ENCODE measurements at places on chromosomes 6 and 20.

DNA sequence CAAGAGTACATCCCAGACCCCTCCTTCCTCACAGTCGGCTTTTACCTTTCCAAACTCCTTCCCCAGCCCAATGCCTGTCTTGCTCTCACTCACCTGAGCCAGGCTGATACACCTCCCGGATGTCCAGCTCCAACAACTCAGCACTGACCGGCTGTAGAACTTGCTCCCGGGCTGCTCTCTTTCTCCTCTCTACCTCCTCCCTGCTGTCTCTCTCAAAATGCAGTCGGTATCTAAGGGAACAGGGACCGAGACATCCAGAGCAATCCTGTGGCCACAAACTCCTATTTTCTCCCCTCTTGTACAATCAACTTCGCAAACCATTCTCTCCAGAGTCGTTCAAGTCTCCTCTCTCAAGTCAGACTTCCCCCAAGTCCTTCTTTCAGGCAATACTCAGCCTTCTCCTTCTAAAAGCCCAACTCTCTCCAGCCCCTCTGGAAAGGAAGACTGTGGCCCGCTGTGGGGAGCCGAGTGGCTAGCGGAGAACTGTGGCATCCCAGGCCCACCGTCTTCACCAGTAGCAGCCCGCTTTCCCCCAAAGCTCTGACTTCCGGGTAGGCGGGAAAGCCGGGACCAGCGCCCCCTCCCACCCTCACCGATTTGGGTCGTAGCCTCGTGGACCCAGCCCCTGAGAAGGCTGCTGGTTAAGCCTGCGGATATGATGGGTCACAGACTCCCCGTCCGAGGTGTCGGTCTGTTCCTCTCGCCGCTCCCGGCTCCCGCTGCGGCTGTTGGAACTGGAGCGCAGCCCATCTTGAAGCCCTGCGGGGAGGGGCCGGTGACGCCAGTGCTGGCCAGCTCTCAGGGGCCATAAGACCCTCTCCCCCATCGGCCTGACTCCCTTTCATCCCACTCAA, 1.1 kb downstream of the GNL1 start:
- no peak for DNase-seq

DNA sequence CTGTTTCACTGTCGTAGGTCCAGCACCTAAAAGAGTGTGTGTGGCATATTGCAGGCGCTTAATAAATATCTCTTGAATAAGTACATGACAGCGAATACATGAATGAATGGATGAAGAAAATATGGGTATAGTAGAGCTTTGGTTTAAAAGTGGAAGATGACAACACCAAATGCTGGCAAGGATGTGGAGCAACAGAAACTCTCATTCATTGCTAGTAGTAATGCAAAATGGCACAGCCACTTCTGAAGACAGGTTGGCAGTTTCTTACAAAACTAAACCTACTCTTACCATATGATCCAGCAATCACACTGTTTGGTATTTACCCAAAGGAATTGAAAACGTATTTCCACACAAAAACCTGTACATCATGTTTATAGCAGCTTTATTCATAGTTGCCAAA, 36.3 kb upstream of the ARFGEF2 start:
- DNase-seq = no peak

DNA sequence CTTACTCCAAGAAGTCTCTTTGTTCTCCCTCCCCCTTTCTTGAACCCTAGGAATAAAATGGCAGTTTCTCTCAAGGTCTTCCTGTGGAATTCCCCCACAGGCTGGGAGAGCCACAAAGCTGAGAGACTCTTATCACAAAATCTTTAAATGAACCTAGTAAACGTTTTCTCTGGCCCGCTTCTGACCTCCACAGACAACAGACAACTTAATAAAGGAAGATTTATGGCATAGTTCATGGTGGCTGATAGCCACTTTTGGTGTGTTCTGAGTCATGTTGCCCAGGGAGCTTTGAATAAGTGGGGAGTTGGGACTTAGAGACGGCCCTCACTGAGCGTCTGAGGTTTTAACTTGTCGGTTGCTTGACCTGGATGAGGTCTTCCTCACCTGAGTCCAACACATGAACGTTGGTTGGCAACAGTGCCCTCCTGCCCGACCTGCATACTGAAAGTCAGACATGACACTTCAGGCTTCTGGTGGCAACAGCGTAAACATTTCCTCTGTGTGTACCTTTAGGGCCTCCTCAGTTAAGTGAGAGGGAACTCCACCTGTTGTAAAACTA, 124.1 kb downstream of the FOXO3 start:
- DNase-seq = peak; percentile 63

GRCh38 chr6:159533568-159533967, 159.5 kb downstream of the SOD2 start:
- no peak for DNase-seq

DNA sequence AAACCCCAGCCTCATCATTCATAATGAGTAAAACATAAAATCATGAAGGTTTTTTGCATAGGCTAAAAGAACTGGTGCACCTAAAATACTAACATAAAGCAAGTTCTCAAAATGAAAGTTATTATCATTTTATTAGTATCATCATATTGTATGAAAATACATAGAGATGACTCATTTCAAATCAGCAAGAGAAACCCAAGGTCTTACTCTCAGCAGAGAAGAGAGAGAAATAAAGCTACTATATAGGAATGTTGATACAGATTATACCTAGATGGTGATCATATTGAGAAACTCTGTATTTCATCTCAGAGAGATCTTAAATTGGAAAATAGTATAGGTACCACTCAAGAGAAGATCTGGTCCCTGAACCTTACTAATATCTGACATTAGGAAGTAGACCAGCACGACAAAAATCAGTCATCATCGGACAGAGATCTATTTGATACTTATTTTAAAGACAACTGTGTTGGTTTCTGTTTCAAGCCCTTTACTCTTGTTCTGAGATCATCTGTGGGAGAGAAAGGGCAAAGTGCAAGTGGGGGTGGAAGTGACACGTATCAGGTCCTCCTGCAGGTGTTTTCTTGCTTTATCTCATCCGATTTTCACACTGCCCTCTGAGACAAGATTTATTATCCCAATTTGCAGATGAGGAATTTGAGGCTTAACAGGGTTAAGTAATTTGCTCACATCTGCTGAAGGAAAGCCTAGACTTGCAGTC, 532.3 kb downstream of the MAFB start:
- no peak for DNase-seq

DNA sequence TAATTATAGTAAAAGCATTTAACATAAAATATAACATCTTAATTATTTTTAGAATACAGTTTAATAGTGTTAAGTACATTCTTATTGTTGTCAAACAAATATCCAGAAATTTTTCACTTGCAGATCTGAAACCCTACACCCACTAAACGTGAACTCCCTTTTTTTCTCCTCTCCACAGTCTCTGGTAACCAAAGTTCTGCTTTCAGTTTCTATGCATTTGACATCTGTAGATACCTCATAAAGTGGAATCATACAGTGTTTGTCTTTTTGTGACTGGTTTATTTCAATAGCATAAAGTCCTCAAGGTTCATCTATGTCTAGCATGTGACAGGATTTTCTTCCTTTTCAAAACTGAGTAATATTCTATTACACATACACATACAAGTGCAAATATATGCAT, 286.3 kb downstream of the BTBD3 start:
- DNase-seq = no peak

GRCh38 chr20:44897133-44897532, 11.6 kb downstream of the YWHAB start:
- DNase-seq = no peak

DNA sequence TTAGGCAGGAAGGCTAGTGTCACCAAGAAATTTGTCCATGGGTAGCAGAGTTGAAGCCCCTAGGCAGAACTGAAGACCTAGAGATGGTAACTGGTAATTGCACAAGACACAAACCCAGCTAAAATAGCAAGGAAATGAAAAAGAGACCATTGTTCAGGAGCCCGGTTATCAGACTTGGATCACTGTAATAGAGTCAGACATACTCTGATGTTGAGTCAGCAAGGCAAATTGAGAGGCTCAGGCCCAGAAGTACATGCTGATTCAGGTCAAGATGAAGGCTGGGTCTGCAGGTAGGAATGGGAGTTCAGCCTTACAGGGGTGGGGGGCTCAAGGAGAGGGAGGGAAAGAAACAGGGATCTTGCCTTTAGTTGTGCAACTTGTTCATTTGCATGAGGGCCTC, 6.5 kb upstream of the TMEM242 start:
- peak; percentile 31 for DNase-seq

GRCh38 chr20:37777012-37777950, 83.5 kb downstream of the CTNNBL1 start:
- no peak for DNase-seq

- DNase-seq = no peak
Measured at GRCh38 chr6:154800338-154800737, 67.1 kb downstream of the SCAF8 start.

Data from renal cortical epithelial cell (primary cell).